ENCODE measurements at places on chromosomes 16 and 17.

GRCh38 chr16:83996481-83997252 lies 28.6 kb downstream of the NECAB2 start:
- DNase-seq, result no peak

DNA sequence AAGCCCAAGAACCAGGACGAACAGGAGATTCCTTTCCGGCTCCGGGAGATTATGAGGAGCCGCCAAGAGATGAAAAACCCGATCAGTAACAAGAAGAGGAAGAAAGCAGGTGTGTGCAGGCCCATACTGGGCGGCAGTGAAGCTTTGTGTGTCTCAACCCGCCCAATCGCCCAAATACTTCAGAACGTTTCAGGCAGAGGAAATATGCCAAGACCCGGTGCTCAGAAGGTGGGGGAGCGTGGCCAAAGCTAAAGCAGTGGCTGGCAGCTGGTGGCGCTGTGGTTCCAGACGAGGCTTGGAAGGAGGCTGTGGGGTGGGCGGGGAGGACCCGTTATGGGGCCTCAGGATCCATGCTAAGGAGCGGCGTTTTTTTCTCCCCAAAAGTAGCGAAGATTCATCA lies 1.2 kb downstream of the CCDC137 start:
- DNase-seq, result no peak

DNA sequence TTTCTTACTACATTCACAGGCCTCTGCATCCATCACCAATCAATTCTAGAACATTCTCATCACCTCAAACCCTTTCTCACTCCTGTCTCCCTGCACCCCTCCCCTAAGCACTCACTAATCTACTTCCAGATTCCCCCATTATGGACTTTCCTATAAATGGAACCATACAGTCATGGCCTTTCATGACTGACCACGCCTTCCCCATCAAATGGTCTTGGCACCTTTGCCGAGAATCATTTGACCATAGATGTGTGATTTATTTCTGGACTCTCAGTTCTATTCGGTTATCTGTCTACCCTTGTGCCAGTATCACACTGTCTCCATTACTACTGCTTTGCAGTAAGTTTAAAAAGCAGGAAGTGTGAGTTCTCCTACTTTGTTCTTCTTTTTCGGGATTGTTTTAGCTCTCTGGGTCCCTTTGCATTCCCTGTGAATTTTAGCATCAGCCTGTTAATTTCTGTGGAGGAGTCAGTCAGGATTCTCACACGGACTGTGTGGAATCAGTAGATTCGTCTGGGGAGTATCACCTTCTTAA lies 27.5 kb downstream of the GTF3C1 start:
- DNase-seq, result no peak

- DNase-seq, result peak; percentile 90
Measured at GRCh38 chr16:27154705-27155521, 48.4 kb upstream of the KDM8 start.

- DNase-seq, result peak; percentile 74
Measured at GRCh38 chr17:78890498-78890897, 12.5 kb downstream of the CEP295NL start.

GRCh38 chr16:54602666-54603065 lies 316.1 kb upstream of the IRX3 start:
- DNase-seq, result no peak

DNA sequence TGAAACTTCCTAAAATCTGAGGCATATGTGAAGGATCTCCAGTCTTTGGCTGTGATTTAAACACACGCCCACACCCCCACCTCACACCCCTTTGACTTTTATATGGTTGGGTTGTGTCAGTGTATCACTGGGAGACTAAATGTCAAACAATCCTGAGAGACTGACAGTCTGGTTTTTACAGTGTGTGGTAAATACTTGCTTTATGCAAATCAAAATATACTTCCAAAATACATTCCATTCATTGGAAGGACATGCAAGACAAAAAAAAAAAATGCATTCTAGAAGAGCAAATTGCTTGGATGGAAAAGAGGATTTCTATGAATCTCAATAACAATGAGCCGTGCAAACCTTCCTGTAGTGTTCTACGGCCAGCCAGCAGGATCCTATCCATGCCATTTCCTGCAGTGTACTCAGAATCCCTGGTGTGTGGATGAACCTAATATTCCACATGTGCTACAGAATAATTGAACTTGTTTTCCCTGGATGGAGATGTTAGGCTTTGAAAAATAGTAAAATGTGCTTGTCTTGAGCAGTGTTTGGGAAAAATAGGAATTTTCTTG lies 602.1 kb upstream of the GOT2 start:
- DNase-seq, result no peak

GRCh38 chr17:39634384-39634871 lies 2.5 kb upstream of the STARD3 start:
- DNase-seq, result no peak

DNA sequence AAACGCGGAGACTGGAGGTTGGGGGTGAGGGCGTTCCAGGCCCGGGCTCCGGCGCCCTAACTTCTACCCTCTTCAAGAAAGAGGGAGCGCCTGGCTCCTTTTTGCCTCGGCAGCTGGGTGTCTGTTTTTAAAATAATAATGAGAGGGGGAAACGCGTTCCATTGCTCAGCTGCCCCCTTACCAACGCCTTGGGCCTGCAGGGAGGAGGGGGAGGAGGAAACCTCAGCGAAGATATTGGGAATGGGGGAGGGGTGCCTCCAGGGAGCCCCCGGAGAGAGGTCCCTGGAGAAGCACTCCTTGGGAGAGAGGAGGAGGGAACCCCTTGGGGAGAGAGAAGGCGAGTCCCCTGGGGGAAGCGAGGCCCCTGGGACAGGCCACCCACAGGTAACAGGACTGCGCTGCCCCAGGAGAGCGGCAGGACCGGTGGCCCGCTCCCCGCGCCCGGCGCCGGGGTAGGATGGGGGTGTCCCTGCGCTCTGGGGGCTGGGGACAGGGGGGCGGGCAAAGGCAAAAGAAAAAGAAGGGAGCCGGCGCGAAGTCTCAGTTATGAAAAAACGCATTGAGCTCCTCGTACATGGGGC lies 2.7 kb downstream of the NEUROD2 start:
- no peak for DNase-seq

- DNase-seq, result no peak
Measured at GRCh38 chr16:78596996-78597422, 497.6 kb downstream of the WWOX start.

GRCh38 chr17:70276906-70277305 lies 107.6 kb downstream of the KCNJ2 start:
- no peak for DNase-seq

DNA sequence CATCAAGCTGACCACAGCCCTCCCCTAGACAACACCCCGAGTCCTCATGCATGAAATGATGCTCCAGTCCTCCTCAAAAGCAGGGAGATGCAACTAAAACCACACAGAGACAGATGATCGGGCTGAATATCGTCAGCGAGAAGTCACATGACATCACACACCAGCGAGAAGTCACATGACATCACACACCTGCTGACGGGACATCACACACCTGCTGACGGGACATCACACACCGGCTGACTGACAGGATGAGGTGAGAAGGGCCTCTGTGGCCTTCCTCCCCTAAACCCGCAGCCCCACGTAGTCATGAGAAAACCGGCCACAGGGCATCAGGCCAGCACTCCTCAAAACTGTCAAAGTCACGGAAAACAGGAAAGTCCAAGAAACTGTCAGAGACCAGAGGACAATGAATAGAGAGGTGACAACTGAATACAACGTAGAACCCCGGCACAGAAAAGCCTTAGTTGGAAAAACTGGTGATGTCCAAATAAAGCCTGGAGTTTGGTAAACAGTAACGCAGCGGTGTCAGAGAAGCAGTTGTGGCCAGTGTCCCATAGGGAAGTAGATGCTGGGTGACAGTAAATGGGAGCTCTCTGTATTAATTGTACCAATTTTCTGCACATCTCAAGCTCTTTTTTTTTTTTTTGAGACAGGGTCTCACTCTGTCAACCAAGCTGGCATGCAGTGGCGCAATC lies 14.3 kb downstream of the LITAF start:
- DNase-seq, result no peak

- DNase-seq, result peak; percentile 81
Measured at GRCh38 chr16:80804056-80804525, 307 bp downstream of the CDYL2 start.

- no peak for DNase-seq
Measured at GRCh38 chr17:9009737-9010136, 11.6 kb upstream of the NTN1 start.

- no peak for DNase-seq
Measured at GRCh38 chr16:25626172-25626571, 65.6 kb upstream of the HS3ST4 start.

- no peak for DNase-seq
Measured at GRCh38 chr16:56852401-56852730, 12.6 kb upstream of the SLC12A3 start.

- no peak for DNase-seq
Measured at GRCh38 chr17:50534222-50534978, 1.9 kb downstream of the EPN3 start.

- DNase-seq, result no peak
Measured at GRCh38 chr17:48262982-48263730, 155.6 kb downstream of the SNX11 start.

DNA sequence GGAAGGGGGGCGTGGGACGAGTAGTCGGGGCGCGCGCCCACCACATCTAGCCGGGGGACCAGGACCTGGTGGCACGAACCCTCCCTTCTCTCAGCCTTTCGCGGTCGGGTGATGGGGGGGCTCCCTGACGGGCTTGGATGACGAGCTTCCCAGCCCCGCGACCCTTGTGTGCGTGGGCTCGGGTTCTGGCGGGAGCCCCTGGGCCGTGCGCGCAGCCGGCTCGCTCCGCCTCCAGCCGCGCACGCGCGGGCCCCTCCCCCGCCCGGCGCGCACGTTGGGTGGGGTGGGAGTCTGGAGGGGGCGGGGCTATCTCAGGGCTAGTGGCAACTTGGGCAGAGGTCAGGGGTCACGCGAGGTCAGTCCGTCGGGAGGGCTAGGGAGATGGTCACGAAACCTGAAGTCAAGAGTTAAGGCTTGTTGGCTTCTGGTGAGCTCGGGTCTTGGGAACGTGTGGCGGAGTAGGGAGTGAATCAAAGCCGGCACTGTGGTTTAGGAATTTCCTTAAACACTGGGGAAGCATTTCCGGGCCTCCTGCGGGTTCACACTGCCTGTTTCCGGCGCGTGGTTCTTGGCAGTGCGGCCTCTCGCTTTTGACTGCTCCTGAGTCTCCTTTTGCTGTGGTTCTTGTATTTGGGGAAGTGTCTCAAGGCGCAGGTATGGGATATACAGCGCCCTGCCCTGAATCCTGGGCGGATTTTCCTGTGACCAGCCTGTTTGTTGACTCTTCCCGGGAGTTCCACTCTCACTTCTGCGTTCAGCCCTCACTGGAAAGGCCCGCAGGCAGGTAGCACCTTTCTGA lies at the start of gene SRCAP:
TSS of gene SRCAP (plus strand) at position 356 of the 799 bp plus-strand sequence. CDS start 1,654 bp downstream, outside the sequence.
- DNase-seq, result peak; percentile 94

GRCh38 chr17:49582789-49583188 lies 7.1 kb downstream of the NXPH3 start:
- DNase-seq, result no peak

GRCh38 chr17:52537421-52537820 lies 378.9 kb upstream of the CA10 start:
- DNase-seq, result no peak

- no peak for DNase-seq
Measured at GRCh38 chr17:48929812-48930165, 14.9 kb downstream of the SNF8 start.

DNA sequence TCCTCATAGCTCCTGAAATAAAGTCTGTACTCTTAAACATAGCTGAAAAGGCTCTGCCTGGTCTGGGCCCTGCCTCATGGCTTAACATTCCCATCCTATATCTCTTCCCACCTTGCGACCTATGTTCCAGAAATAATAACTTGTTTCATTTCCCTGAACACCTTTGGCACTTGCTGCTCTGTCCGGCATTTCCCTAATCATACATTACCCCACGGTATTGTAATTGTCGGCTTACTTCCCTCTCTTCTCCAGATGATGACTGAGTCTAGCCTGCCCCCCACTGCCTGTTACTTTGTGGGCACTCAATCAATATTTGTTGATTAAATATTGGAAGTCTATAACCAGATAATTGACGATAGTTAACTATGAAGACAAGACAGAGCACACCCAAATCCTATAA lies 23.3 kb upstream of the SUPT4H1 start:
- DNase-seq, result no peak

All from activated CD8-positive, alpha-beta memory T cell treated with anti-CD3 and anti-CD28 coated beads for 24 hours (primary cell).